Choroid plexus epithelial cell (primary cell): ENCODE measurements at places on chromosomes 3 and 15.

DNA sequence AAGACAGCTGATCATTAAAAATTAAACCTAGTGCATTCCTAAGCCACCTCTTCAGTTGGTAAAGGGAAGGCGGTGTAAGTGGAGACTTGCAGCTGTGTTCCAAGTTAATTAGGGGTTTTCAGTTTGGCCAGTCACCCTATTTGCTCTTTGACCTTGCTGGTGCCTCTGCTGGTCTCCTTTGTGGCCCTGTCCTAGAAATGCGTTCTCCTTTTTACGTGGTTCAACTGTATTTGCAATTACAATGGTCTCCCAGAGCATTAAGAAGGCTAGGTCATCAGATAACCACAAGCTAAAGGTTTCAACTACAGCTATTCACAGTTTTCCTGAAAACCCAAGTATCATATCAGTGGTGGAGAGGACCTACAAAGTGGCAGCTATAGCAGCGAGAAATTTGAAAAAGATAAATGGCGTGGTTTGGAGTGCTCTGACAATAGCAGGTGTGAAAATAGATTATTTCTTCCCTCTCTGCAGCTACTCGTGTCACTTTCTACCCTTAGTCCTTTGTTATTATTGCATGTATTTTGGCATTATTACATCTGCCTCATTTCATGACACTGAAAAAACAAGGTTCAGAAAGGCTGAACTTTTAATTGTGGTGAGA lies 203.5 kb upstream of the TBC1D5 start:
- DNase-seq = no peak

DNA sequence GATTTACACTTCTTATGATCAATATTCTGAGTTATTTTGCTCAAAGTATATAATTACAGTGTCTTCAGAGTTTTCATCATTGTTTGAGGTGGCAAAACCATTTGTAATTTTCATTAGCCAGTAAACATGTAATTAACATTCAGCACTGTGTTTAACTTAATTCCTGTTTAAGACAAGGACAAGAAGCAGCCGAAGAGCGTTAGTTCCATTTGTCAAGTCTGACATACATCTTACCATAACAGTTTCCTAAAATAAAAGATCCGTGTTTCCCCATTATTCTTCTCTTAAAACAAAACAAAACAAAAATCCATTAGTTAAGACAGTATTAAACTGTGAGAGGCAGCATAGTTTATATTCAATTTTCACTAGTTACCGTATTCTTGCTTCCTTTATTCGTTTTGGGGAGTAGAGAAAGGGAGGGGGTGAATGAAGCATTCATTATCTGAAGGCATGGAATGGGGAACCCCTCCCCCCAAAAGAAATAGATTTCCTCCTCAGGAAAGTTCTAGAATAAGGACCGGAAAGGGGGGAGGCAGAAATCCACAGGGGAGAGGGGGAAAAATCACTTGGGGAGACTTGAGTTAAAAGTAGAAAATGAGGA lies 5.5 kb upstream of the NR2F2 start:
- peak; percentile 22 for DNase-seq

DNA sequence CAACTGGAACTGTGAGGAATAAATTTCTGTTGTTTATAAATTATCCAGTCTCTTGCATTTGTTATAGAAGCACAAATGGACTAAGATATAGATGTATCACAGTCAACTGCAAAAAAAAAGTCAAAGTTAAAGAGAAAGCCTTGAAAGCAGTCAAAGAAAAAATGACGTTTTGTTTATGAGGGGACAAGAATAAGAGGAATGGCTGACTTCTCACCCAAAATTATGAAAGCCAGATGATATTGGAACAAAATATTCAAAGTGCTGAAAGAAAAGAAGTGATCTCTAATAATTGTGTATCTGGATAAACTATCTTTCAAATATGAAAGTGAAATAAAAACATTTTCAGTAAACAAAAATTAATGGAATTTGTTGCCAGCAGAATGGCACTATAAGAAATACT lies 171.8 kb upstream of the IGF1R start:
- DNase-seq = no peak

DNA sequence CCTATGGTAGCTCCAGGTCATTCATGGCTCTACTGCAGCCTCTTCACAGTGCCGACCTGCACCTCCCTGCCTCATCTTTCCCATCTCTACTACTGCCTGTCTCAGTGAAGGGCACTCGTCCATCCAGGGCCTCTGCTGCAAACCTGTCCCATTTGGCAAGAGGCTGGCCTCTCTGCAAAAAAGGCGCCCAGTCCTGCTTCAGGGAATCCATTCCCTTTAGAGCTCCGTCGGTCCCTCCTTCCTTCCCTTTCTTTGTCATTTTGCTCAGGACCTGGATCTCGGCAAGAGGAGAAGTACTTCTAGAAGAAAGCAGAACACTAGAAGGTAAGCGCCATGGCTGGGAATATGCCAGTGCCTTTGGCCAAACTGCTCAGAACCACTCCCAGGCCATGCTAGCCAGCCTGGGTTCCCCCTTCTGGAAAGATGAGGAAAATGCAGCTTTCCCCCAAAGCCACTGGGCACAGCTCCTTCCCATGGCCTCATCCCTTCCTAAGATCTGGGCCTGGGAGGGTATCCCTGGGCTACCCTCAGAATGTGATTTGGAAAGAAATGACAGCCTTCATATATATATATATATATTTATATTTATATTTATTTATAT lies 6.4 kb upstream of the ISL2 start:
- DNase-seq = peak; percentile 75

GRCh38 chr15:67114846-67115585 lies 49.6 kb downstream of the SMAD3 start:
- DNase-seq = no peak

- peak; percentile 84 for DNase-seq
These were observed 169.2 kb downstream of the ROBO1 start for GRCh38 chr3:79598594-79598993.

GRCh38 chr3:20990896-20991295 lies 760.1 kb downstream of the ZNF385D start:
- DNase-seq = no peak

DNA sequence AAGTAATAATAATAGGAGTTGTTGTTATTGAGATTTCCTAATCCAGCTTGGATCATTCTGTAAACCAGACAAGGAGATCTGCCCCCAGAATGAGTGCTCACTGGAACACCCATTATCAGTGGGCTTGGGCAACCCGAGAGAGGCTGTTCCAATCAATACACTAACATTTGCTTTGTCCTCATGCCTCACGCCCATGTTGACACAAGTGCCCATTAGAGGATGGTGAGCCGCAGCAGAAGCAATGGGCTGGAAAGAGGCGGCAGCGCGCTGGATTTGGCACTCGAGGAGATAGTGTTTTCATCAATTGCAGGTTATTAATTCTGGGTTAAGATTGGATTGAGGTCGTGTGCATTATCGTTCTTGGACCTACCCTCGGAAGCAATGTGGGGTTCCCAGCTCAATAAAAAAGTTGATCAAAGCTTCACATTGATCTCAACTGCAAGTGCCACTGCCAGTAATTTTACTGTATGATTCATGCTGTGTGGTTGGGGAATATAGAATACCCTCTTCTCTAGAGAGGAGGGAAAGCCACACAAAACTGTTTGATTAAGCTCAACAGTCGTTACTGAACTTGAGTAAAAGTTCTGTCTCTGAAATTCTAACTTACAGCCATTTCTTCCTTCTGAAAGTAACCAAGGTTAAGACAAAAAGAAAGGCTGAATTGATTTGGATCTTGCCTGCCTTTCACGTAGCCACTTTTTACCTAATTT lies 15.7 kb downstream of the LYZL4 start:
- no peak for DNase-seq

GRCh38 chr3:140143367-140144069 lies 208.5 kb downstream of the CLSTN2 start:
- DNase-seq = no peak

- DNase-seq = peak; percentile 83
These were observed at the start of gene SAMMSON for GRCh38 chr3:69999140-70000027. Gene SAMMSON (plus strand): TSS chr3:69999733.

DNA sequence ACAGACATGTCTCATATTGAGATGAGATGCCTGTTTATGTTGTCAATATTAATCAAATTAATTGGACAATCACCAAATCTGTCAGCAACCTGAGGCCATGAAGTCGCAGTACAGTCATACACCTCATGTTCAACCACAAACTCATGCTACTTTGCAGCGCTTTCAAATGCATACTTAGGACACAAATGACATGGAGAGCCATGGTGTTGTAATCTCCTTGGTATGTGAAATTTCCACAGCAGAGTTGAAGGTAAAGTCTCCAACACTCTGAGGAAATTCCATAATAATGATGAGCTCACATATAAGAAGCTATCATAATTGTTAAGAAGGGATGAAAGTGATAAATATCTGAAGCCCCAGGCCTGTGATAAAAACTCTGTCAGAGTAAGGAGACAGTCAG lies 873.9 kb downstream of the MCTP2 start:
- DNase-seq = peak; percentile 86

- DNase-seq = no peak
These were observed 9.0 kb downstream of the MIX23 start for GRCh38 chr3:122374034-122374433.

GRCh38 chr3:11162401-11163345 lies 8.4 kb downstream of the HRH1 start:
- no peak for DNase-seq

- DNase-seq = peak; percentile 35
These were observed 714 bp downstream of the ECT2 start for GRCh38 chr3:172751175-172751704.

DNA sequence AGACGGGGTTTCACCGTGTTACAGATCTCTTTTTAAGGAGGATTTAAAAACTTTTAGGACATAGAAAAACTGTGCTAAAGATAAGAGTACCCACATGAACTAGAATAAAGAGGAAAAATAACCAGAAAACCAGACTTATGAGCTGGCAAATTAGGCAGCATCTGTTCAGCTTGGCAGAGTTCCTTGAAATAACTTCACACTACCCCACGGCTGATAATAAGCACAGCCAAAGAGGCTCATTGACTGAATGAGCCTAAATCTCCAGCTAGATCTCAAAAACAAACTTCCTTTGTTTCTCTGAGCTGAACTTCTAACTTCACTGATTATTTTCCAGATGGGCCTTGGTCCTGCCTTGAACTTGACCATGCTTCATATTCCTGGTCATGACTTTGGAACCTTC lies 26.7 kb upstream of the PIK3R4 start:
- no peak for DNase-seq

GRCh38 chr3:152620395-152620794 lies 214.5 kb upstream of the P2RY1 start:
- no peak for DNase-seq

DNA sequence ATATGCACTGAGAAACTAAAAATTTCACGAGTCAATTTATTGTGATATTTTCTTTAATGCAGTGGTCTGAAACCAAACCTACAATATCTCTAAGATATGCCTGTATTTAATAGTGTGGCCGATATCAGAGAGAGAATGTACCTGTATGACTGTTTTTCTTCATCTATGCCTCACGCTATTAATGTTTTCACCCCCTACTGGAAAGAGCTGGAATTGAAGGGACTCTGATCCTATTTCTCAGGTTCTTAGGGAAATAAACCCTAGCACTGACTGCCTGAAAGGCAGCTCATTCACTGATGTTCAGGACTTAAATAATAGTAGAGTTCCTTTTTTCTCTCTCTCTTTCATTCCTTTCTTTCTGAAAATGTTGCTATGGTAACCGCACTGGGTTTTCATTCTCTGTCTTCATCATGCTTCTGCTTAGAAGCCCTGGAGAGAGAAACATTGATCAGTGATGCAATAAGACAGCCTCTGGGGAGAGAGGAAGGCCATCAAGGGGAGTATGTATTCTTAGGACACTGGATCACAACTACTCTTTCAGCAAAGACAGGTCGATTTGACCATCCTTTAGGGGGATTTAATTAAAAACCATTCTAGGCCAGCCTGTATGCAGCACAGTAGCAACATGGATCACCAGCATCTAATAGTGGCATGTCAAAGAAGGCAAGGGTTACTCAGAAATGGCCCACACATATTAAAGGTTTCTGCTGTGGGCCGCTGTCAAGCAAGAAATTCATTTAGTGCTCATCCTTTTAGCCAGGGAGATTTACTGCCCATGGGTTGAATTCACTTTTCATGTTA lies 1135.7 kb downstream of the IGSF11 start:
- DNase-seq = peak; percentile 42

GRCh38 chr15:51022206-51022605 lies 72.5 kb downstream of the TNFAIP8L3 start:
- DNase-seq = no peak

- no peak for DNase-seq
These were observed 496.1 kb upstream of the CCDC54 start for GRCh38 chr3:106881186-106881585.

GRCh38 chr3:43001556-43002121 lies 22.5 kb downstream of the GASK1A start:
- DNase-seq = no peak

DNA sequence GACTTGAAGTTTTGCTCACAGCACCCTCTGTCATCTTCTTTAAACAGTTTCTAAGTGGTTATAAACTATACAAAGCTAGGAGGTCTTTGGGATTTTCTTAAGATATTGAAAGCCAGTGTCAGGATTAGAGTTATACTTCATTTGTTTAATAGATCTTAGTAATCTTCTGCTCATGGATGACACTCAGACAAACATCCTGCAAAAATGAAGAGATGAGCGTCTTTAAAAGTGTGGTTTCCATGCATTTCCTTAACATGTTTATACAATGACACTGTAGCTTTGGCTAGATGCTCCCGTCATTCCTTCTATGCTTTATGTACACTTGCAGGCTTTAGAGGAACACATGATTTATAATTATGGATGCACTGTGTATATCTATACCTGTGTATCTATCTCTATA lies 182.2 kb downstream of the NAALADL2 start:
- DNase-seq = peak; percentile 24

DNA sequence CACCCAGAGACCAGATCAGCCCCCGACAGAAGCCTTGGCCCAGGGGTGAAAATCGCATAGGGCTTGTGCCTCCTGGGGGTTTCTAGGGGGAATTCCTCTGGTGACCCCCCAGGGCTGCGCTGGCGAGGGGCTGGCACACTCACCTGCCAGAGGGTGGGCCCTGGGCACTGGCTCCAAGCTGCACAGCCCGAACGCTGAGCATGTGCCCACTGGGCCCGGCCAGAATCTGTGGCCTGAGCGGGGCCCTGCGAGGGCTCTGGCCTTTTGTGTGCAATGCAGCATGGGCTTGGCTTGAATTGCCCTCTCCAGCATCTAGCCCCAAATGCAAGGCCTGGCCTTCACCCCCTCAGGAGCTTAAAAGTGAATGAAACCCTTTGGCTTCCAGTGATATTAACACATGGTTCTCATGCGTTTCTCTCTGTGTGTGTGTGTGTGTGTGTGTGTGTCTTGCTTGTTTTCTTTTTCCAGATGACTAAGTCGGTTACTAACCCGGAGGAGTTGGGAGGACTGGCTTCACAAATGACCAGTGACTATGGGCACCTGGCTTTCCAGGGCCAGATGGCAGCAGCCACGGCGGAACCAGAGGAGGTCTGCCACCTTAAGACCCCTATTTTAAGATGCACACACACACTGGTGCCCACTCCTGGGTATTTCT lies 259.1 kb upstream of the TPM1 start:
- peak; percentile 90 for DNase-seq

GRCh38 chr3:69791919-69792399 lies 52.7 kb downstream of the MITF start:
- DNase-seq = peak; percentile 83

GRCh38 chr3:33057320-33058298 lies 39.3 kb downstream of the GLB1 start:
- DNase-seq = peak; percentile 18
